Vagina (tissue), 2 donors: ENCODE measurements at places on chromosomes 4 and X. TPM values are rescaled to one million over a fixed set of nuclear protein-coding genes. Genes with fewer than 3 reads are reported as not detected.

AWAT2 gene
- not detected for total RNA-seq

ETDA gene
- total RNA-seq = not detected

EIF1AX gene
- total RNA-seq = 47.6 TPM

PDZD4 gene
- 10.3 TPM for total RNA-seq

NAP1L3 gene
- 3.2 TPM for total RNA-seq

- H3K36me3 ChIP-seq = no peaks in the 10 kb centered on the region
- H3K27ac ChIP-seq = no peak overlapping the region
- H3K4me1 ChIP-seq = no peaks in the 10 kb centered on the region
- DNase-seq = no peak
Measured at GRCh38 chrX:134294548-134294947, 57.6 kb downstream of the CCDC160 start.

DNA sequence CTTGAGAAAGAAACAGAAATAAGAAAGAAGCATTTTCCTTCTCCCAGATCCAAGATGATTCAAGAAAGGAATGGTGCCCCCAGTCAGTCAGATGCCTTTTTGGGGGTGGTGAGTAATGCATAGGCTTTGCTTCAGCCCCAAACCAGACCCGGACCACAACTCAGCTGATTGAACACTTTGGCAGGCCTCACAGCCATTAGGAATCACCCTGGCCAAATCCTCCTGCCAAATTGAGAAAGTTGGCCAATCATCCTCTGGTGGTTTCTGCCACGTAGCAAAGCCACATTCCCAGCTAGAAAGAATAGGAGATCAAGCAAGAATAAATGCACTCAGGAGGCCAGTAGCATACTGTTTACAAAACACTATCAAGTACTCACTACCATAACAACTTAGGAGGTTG, 33.7 kb downstream of the FRMD7 start:
- H3K36me3 ChIP-seq = no peaks in the 10 kb centered on the region
- no peak overlapping the region for H3K27ac ChIP-seq
- no peak for DNase-seq
- H3K27me3 ChIP-seq = no peaks in the 10 kb centered on the region
- H3K4me3 ChIP-seq = no peak overlapping the region
- H3K4me1 ChIP-seq = no peaks in the 10 kb centered on the region

DNA sequence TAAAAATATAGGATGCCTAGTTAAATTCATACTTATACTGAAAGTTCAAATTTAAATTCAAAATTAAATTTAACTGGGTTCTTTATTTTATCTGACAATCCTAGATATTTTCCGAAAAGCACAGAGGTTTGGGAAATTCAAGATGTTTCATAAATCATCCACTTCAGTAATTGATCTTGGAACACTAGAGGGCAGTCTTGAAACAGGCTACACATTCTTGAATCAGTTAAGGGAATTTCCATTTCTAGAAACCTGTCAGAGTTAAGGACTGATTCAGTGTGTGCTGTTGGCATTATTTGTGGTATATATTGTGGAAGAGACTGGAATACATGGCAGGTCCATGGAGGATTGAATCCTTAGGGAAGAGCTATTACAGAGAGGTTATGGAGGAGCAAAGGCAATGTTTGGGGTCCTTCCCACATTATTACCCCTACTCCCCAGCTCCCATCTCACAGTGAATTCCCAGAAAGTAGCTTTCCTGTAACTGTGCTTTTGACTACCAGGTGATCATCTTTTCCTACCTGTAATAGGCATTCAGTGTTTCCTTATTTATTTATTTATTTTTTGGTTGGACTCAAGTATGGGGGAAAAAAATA, 92.9 kb downstream of the EGF start:
- H3K36me3 ChIP-seq = no peaks in the 10 kb centered on the region
- H3K4me3 ChIP-seq = no peak overlapping the region
- H3K27me3 ChIP-seq = no peaks in the 10 kb centered on the region
- H3K4me1 ChIP-seq = no peaks in the 10 kb centered on the region
- DNase-seq = no peak
- no peak overlapping the region for H3K27ac ChIP-seq

DNA sequence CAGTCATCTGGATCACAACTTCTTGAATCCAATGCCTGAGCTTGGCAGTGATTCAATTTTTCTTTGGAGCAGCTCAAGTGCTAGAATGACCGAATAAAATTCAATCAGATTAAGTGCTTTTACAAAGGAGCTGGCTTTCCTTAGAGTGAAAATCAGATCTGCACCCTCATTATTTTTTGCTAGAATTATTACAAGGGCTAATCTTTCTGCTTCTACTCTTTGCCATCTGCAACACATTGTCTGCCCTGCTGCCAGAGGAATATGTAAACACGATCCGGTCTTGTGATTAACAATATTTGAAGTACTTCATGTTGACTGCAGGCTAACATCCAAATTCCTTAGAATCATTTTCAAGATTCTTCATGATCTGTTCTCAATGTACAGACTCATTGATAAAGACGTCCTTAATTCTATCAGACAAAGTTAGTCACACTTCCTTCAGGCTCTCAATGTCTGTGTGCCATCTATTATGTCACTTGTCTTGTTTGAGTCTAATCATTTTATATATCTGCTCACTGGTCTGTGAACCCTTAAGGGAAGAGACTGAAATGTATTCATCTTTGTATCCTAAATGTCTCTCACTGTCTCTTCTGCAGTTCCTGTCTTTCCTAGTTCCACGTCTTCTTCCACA, 531.2 kb downstream of the GALNTL6 start:
- no peak for DNase-seq
- H3K36me3 ChIP-seq = no peaks in the 10 kb centered on the region
- no peak overlapping the region for H3K4me3 ChIP-seq
- no peaks in the 10 kb centered on the region for H3K4me1 ChIP-seq
- H3K27ac ChIP-seq = no peak overlapping the region

DNA sequence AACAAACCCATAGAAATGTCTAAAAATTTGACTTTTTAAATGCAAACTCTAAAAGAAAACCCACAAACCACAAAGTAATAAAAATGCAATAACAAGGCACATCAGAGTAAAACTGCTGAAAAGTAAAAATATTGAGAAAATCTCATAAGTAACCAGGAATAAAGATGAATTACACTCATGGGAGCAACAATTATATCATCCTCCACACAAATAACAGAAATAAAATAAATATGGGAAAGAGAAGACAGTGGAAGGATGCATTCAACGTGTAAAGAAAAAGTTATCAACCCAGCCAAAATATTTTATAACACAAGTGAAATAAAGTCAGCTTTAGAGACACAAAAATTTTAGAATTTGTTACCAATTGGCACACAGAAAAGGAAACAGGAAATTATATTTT, 1420.2 kb downstream of the PCDH18 start:
- H3K4me3 ChIP-seq = no peak overlapping the region
- no peak for DNase-seq
- H3K27ac ChIP-seq = no peak overlapping the region
- H3K27me3 ChIP-seq = no peaks in the 10 kb centered on the region

DNA sequence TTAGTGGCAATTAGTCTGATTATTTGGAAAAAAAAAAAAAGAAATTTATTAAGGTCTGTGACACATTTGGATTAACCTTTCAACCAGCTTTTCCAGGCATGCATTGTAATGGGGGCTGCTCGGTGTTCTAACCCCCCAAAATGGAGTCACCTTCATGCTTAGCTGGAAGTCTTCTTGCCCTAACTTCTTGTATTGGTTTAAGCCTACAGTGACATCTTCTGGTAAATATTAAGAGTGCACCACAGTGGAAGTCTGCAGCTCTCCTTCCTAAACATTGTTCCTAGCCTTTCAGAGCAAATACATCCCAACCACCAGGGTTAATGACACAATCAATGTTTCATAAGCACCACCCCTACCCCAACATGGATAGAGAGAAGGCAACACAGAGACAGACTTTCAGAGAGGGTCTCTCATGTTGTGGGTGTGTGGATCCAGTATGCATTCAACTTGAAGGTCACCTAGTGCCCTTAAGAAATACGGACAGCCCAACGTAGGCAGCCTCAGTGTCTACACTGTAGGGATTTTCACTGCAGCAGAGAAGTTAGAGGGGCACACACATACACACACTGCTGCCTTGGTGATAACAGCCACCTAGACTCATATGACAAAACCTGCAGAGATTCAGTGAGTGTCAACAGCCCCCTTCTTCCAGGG, 142.9 kb upstream of the MBNL3 start:
- H3K4me1 ChIP-seq = no peaks in the 10 kb centered on the region
- no peak for DNase-seq
- no peaks in the 10 kb centered on the region for H3K27me3 ChIP-seq
- no peak overlapping the region for H3K4me3 ChIP-seq
- H3K27ac ChIP-seq = no peak overlapping the region

- no peak overlapping the region for H3K27ac ChIP-seq
- H3K4me3 ChIP-seq = no peak overlapping the region
- peaks cover 20% of the 10 kb centered on the region for H3K4me1 ChIP-seq
- no peaks in the 10 kb centered on the region for H3K27me3 ChIP-seq
Measured at GRCh38 chr4:101186567-101187184, 160.7 kb downstream of the PPP3CA start.

DNA sequence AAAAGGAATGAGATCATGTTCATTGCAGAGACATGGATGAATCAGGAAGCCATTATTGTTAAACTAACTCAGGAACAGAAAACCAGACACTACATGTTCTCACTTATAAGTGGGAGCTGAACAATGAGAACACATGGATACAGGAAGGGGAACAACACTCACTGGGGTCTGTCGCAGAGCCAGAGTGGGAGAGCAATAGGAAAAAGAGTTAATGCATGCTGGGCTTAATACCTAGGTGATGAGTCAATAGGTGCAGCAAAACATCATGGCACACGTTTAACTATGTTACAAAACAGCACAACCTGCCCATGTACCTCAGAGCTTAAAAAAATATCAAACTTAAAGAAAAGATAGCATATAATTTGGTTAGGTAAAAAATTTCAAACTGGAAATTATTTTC, 281.4 kb downstream of the PABPC4L start:
- no peaks in the 10 kb centered on the region for H3K27me3 ChIP-seq
- no peak overlapping the region for H3K4me3 ChIP-seq
- H3K27ac ChIP-seq = no peak overlapping the region
- no peak for DNase-seq
- no peaks in the 10 kb centered on the region for H3K36me3 ChIP-seq

DNA sequence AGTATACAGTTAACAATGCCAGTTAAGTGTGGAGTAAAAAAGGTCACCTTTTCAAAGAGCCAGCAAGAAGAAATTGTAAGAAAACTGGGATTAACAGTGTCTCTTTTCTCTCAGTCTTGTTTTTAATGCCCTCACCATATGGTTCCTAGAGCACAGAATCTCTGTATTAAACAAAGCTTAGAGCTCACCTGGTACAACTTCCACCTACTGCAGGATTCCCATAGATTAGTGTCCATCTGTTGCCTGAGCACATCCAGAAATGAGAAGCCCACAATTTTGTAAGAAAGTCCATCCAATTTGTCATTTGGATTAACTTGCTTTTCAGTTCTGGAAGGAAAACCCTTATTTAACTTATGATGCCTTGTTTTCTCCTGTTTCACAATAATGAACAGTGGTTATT, 1037.1 kb downstream of the STPG2 start:
- no peak overlapping the region for H3K27ac ChIP-seq
- H3K4me3 ChIP-seq = no peak overlapping the region
- H3K36me3 ChIP-seq = no peaks in the 10 kb centered on the region
- DNase-seq = no peak
- H3K4me1 ChIP-seq = no peaks in the 10 kb centered on the region

DNA sequence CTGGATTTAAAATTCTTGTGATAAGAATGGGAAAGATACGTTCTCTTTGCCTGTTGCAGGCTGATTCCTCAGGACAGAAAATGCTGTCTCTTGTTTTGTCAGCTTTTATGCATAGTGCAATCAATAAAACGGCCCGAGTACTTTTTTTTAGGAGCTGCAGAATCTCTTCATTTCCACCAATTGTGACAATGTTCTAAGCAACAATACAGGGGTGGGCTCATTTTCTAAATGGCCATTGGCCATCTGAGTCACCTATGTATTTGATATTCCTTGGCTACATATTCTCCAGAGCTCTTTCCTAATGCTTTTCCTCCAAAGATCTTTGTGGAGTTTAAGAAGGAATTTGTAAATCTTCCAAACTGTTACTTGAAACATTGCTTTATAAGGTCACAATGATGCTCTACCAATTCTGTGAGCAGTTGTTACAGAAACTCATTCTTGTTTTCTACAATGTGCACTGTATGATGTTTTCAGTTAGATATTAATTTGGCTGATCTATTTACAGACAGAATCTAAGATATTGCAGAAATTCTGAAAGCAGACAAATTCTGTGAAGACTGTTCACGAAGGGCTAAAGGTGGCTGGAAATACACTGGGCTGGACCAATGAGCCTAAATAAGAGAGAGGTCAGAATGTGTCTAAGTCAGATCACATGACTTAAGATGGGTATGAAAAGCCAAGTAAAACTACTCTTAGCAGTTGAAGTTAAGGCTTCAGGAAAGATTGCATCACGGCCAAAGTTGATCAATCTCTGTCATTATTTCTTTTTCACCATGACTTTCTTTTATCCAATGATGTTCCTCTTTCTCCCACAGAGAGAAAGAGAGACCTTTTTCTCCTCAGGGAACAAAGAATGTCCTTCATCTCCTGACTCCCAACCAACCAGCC, 33.4 kb downstream of the TAPT1 start:
- no peaks in the 10 kb centered on the region for H3K36me3 ChIP-seq
- H3K27ac ChIP-seq = no peak overlapping the region
- H3K27me3 ChIP-seq = no peaks in the 10 kb centered on the region

DNA sequence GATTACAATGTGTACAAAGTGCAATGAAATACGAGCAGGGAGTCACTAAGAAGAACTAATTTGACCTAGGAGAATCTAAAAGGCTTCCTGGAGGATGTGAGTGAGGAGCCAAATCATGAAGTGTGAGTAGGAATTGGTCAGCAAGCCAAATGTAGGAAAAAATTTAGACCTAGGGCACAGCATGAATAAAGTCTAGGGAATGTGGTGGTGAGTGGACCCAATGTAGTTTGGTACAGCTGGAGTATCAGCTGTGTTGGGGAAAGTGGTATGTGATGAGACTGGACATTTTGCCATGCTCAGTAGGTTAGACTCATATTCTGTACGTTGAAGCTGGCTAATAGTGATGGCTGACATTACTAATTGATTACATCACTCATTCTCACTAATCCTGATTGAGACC, 191.0 kb downstream of the AFF2 start:
- H3K36me3 ChIP-seq = no peaks in the 10 kb centered on the region
- H3K4me3 ChIP-seq = no peak overlapping the region
- no peaks in the 10 kb centered on the region for H3K27me3 ChIP-seq
- H3K27ac ChIP-seq = no peak overlapping the region
